Naive thymus-derived CD4-positive, alpha-beta T cell (primary cell): ENCODE measurements at places on chromosomes 16 and 17. TPM values are rescaled to one million over a fixed set of nuclear protein-coding genes. Genes with fewer than 3 reads are reported as not detected.

DNA sequence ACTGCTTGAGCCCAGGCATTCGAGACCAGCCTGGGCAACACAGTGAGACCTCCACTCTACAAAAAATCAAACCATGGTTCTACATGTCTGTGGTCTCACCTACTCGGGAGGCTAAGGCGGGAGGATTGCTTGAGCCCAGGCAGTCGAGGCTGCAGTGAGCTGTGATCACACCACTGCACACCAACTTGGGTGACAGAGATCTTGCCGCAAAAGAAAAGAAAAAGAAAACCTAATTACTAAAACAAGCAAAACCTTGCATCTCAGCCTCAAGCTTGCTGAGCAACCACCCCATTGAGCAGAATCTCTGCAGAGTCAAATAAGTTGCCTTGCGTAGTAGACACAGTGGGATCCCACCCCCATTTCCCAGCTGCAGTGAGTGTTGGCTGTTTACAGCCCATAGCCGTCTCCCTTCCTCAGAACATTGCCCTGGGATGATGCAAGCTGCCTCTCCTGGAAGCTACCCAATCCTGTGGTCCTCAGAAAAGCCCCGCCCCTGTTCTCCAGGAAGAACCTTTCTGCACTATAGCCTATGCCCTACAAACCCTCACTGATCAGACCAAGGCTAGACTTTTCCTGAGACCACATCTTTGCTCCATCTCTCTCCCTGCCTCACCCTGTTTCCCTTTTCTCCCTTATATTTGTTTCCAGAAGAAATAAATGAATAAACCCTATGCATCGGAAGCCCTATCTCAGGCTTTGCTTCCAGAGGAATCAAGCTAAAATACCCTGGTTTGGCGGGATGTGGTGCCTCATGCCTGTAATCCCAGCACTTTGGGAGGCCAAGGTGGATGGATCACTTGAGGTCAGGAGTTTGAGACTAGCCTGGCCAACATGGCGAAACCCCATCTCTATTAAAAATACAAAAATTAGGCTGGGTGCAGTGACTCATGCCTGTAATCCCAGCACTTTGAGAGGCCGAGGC, 16.7 kb upstream of the ERN2 start:
- DNase-seq = no peak
- H3K36me3 ChIP-seq = no peaks in the 10 kb centered on the region
- H3K4me3 ChIP-seq = no peak overlapping the region
- no peak overlapping the region for H3K27ac ChIP-seq

- H3K27ac ChIP-seq = no peak overlapping the region
- no peaks in the 10 kb centered on the region for H3K27me3 ChIP-seq
- no peak for DNase-seq
- H3K4me3 ChIP-seq = no peak overlapping the region
- no peaks in the 10 kb centered on the region for H3K36me3 ChIP-seq
These were observed 140.6 kb upstream of the TNRC6C start for GRCh38 chr17:77817953-77818352.

GRCh38 chr16:8175411-8175810, 414.9 kb downstream of the TMEM114 start:
- H3K4me1 ChIP-seq = no peaks in the 10 kb centered on the region
- no peak for DNase-seq
- no peaks in the 10 kb centered on the region for H3K36me3 ChIP-seq
- no peak overlapping the region for H3K27ac ChIP-seq

The MYO15A gene
- total RNA-seq = 1.5 TPM

The TEKT1 gene
- not detected for total RNA-seq

The ZG16 gene
- total RNA-seq = not detected in 2 replicates

The CES5A gene
- not detected for total RNA-seq
